HS-27A (cell line): ENCODE measurements at places on chromosomes 5 and 9.

GRCh38 chr5:134533115-134533815 lies 7.8 kb downstream of the JADE2 start:
- no peak for DNase-seq

GRCh38 chr5:173165177-173166016 lies 21.1 kb downstream of the BNIP1 start:
- no peak for DNase-seq

- DNase-seq = no peak
Measured at GRCh38 chr5:108090946-108091345, 291.0 kb downstream of the FBXL17 start.

DNA sequence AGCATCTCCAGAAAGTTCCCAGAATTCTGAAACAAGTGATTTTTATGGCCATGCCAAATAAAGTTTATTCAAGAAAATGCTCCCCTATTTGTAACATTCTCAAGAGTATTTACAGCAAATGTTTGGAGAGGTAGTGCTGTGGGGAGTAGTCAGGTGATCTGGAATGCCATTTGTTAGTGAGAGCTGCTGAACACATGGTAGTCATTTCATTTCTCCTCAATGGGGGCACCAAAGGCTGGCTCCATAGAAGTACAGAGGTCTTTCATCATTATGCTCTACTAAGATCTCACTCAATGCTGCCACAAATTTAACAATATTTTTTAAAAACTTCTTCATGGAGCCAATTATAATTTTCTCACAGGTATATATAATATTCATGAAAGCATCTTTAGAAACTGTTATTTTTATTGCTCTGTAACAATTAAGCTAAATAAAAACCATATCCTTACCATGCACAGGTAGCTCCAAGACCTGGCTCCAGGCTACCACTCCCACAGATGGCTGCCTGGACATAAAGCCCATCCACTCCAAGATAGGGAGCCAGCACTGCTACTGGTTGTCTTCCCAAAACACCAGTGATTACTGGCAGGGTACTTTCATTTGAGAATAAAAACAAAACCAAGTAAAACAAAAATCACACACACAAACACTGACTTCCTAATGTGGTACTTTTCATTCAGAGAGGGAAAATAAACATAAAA lies 200.8 kb downstream of the PLK2 start:
- DNase-seq = no peak

DNA sequence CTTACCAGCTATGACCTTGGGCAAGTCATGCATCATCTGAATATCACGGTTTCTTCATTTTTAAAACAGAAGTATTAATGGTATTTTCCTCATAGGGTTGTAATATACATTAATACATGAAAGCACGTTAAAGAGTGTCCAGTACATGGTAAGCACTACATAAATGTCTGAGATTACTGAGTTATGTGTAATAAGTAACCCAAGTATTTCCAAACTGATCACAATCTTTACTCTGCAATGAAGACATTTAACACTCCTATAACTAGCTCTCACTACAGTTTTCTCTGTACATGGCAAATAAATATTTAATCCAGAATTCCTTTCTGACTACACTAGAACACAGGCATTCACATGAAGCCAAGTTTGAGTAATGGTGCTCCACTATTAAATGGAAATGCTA lies 4.0 kb downstream of the GLDC start:
- no peak for DNase-seq

- DNase-seq = no peak
Measured at GRCh38 chr5:180339583-180340183, 13.5 kb downstream of the GFPT2 start.

DNA sequence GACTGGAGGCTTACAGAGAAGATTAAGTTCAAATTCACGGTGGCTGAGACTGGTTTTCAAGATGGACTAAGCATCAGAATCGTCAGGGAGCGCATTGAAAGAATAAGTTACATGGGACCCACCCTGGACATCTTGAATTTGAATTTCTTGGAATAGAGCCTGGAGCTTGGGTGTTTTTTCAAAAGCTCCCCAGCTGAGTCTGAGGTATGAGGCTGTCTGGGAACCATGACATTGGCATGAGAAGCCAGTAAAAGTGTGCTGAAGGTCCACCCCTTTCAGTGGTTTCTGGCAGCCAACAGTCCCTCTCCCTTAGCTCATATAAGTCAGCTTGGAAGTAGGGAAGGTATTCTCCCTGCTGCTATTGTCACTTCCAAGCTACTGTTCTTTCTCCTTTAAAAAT lies 97.8 kb downstream of the MAST4 start:
- no peak for DNase-seq

- no peak for DNase-seq
Measured at GRCh38 chr9:3916984-3917383, 382.9 kb downstream of the GLIS3 start.

- DNase-seq = no peak
Measured at GRCh38 chr9:107883496-107884124, 394.0 kb upstream of the KLF4 start.

- peak; percentile 88 for DNase-seq
Measured at GRCh38 chr9:36029765-36030528, 6.8 kb upstream of the RECK start.

GRCh38 chr5:142152384-142152732 lies 43.8 kb downstream of the NDFIP1 start:
- no peak for DNase-seq

DNA sequence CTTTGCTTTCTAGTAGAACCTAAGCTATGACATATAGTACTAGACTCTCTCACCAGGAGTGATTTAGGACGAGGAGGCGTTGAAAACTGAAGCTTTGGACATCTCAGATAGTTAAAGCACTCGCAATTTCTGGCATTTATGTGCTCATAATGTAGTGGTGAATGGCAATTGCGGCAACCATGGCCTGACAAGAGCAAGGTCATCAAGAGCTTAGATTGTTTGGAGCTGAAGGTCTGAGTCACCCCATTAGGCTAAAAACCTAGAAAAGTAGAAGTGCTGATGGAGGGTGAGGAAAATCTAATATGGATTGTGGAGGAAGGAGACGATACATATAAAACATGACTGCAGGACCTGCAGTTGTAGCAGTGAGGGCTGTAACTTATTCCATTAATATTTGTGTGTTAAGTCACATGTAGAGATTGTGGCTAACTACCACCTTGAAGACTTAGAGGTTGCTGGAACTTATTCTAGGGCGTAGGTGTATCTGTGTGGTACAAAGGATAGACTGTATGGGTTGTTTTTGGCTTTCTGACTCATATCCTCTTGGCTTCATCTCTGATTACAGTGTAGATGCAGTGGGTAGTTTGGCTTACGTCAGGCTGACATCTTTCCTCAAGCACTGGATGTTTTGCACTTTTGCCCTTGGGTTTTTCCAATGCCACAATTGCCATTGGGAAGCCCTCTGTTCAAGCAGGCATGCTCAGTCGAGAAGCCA lies 138.9 kb upstream of the CDKN2B start:
- no peak for DNase-seq

- DNase-seq = no peak
Measured at GRCh38 chr9:75230469-75230868, 142.2 kb downstream of the OSTF1 start.

GRCh38 chr9:134434894-134435506 lies 108.7 kb downstream of the RXRA start:
- DNase-seq = peak; percentile 48

DNA sequence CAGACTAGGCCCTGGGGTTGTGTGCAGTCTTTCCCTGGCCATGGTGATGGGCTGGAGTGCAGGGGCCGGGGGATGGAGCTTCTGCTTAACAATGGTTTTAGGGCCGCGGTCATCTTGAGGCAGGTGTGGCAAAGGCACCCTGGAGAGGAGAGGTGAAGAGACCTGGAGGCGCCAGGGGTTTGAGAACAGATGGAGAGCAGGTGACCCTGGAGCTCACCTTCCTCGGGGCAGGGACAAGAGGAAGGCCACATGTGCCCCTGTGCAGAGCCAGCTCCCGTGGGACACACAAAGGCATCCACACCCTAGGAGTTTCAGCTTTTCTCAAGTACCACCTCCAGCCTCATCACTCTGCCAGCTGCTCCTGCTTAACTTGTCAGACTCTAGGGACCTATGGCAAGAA lies 46.4 kb upstream of the SH3GL2 start:
- no peak for DNase-seq

DNA sequence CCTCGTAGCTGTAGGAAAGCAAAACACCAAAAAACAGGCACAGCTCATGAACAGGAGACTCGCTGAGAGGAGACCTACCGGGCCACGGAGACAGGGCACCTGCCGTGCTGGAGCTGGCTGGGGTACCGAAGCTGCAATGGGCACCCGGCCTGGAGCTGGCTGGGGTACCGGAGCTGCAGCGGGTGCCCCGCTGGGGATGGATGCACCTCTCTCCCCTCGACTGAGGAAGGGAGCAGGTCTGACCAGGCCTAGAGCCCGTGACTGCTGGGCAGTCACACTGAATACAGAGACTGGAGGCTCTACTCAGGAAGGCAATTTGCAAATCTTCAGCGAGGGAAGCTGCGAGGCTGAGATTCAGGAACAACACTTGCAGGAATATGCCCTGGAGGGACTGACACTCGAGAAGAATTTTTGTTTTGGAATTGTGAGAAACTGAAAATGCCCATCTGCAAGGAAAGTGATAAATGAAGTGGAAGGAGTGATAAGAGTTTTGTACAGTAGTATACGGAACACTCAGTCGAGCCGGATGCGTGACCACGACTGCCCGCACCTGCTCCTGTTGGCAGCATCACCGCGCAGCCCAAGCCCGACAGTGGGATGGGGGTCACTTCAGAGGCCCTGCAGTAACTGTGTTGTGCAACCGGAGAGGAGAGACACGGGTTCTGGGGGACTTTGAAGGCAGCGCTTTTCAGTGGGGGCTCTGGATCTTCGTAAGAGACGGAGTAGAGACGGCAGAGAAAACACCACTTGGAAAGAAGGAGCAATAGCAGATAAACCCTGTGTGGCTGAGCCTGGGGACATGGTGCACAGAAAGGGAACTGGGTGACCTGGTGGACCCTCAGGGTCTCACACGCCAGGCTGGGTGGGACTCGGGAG lies 27.9 kb upstream of the LPCAT1 start:
- no peak for DNase-seq

GRCh38 chr5:174793684-174794328 lies 69.4 kb downstream of the MSX2 start:
- no peak for DNase-seq

DNA sequence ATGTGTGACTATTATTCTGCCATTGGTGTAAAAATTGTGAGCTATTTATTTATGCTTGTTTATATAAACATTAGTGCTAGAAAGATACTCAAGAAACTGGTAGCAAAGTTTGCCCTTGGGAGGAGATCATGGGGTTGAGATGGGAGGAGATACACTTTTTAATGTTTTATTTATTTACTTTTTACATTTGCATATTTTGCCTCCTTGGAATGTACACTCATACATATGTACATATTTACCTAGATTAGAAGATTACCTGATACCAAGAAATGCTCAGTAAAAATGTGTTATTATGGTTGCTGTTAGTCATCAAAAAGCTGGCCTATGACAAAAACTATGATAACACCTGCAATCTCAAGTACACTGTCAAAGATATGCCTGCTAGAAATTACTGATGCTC lies 195.2 kb downstream of the KCTD16 start:
- no peak for DNase-seq

DNA sequence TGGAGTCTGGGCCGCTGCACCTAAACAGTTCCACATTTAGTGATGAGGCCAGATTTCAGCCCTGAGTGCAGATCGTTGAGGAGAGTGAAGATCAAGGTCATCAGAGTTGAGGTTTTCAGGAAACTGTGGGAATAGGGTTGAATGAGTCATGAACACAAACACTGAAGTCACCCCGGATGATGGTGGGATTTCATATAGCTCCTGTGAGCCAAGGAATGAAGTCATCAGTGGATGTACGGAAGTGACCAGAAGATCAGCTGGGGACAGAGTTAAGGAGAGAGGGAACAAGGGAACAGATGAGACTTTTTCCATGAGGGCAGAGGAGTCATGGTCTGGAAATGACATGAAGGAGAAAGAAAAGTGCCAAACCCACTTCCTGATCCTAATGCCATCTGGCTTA lies 36.5 kb downstream of the PALM2AKAP2 start:
- DNase-seq = peak; percentile 98

DNA sequence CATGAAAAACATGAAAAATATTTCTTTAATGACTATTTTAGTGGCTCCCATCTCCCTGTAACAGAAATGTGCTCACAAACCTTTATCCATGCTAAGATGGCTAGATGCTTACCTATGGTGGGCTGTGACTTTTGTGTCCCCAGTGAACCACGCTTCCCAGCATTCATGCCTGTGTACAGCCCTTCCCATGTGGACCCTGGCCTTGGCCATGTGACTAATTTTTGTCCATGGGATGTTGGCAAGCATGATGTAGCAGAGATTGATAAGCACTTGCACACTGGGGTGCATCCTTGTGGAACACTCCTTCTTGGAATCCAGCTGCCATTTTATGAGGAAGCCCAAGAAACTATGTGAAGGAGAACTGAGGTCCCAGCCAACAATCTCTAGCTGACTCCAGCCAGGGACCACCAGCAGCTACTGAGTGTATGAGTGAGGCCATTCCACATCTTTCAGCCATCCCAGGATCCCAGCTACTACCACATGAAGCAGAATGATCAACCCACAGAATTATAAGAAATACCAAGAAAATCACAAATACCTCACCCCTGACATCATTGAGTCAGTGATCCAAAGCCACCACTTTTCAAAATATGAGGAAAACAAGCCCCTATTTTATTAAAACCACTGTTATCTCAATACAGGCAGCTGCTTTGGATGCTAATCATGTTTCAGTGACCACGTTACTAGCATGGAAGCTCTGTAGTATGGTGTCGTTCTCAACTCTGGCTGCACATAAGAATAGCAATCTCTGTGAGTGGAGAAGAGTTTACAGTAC lies 16.1 kb upstream of the RAI14 start:
- peak; percentile 69 for DNase-seq

DNA sequence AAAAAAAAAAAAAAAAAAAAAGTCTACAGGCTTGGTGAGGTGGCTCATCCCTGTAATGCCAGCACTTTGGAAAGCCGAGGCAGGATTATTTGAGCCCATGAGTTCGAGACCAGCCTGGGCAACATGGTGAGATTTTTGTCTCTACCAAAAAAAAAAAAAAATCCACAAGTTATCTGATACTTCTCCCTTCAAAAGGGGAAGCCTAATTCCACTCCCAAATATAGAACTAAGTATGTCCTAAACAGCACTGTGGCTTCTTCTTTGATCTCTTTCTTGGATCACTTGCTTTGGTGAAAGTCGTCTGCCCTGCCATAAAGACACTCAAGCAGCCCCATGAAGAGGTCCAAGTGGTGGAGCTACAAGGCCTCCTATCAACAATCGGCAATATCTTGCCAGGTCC lies 18.8 kb upstream of the STING1 start:
- no peak for DNase-seq

GRCh38 chr5:16987776-16988175 lies 51.7 kb upstream of the MYO10 start:
- DNase-seq = no peak

- DNase-seq = no peak
Measured at GRCh38 chr9:7083192-7083591, 325.4 kb downstream of the KDM4C start.

DNA sequence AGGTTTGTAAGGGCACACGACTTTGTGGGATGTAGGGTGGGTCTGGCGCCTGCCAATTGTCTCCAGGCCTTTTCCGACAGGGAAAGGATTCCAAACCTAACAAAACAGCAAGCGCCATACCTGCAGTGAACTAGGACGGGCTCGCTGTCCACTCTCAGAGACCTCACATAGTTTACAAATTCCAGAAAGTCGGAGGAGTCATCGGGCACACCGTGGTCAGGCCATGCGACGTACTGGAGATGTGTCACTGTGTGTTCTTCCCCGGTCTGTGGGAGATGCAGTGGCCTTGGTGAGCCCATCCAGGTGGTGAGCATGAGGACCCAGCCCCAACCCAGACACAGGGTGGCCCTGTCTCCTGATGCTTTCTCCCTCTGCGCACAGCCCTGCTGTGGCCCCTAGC lies 61.3 kb upstream of the EPB41L4B start:
- DNase-seq = no peak
